Mesothelial cell of epicardium (in vitro differentiated cells): ENCODE measurements at places on chromosomes 2 and 18.

- H3K4me3 ChIP-seq, result no peak overlapping the region
- peaks cover 27% of the 10 kb centered on the region for H3K4me1 ChIP-seq
- no peak overlapping the region for H3K27ac ChIP-seq
- no peak for DNase-seq
Observed at GRCh38 chr2:188878716-188879115, 95.5 kb upstream of the COL3A1 start.

GRCh38 chr18:74715865-74716712, 118.4 kb downstream of the ZNF407 start:
- H3K36me3 ChIP-seq, result peaks cover 14% of the 10 kb centered on the region
- H3K27me3 ChIP-seq, result no peaks in the 10 kb centered on the region
- H3K4me1 ChIP-seq, result no peaks in the 10 kb centered on the region
- no peak overlapping the region for H3K27ac ChIP-seq

DNA sequence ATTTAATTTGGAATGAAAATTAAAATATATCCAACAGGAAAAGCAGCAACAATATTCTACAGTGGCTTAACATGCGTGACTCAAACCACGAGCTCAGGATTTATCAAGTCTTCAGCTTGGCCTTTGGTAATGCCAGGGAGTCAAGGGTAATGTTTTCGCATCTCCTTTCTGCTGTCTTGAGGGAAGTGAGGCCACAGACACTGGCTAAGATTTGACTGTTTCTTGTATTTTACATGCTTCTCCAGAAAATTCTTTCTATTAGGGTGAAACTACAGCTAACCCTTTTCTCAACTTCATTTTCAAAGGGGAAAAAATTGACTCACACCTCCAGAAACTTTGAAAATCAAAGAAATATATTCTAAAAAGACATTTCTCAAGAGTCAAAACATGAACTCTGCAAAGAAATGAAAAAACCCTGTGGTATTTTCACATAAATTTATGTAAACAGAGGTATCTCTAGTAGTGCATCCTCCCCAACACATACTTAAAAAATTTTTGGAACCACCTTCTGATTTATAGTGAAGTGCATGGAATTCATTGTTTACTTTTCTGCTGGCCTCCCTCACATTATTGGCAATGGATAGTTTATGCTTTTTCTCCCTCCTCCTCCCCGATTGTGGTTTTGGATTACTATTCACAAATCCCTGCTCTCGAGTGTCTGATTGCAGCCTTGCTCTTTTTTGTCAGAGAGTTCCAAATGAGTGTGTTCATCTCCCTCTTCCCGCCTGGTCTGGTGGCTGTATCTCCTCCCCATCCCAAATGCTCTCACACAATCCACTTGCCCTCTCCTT, 48.7 kb downstream of the DPP4 start:
- H3K4me3 ChIP-seq, result no peak overlapping the region
- no peaks in the 10 kb centered on the region for H3K36me3 ChIP-seq
- H3K4me1 ChIP-seq, result peaks cover 32% of the 10 kb centered on the region
- peak overlapping the region; percentile 67 for H3K27ac ChIP-seq

- H3K4me1 ChIP-seq, result peaks cover 28% of the 10 kb centered on the region
- H3K27me3 ChIP-seq, result no peaks in the 10 kb centered on the region
- DNase-seq, result no peak
- H3K27ac ChIP-seq, result no peak overlapping the region
Observed at GRCh38 chr2:96930351-96931010, 55.9 kb downstream of the FAM178B start.

GRCh38 chr2:143575340-143575739, 446.1 kb downstream of the ARHGAP15 start:
- DNase-seq, result no peak
- H3K4me3 ChIP-seq, result no peak overlapping the region
- no peaks in the 10 kb centered on the region for H3K36me3 ChIP-seq
- no peaks in the 10 kb centered on the region for H3K27me3 ChIP-seq

GRCh38 chr2:88603146-88603545, 24.1 kb downstream of the EIF2AK3 start:
- no peaks in the 10 kb centered on the region for H3K36me3 ChIP-seq
- peak overlapping the region; percentile 69 for H3K27ac ChIP-seq
- no peaks in the 10 kb centered on the region for H3K27me3 ChIP-seq
- H3K4me1 ChIP-seq, result peaks cover 41% of the 10 kb centered on the region
- H3K4me3 ChIP-seq, result no peak overlapping the region

DNA sequence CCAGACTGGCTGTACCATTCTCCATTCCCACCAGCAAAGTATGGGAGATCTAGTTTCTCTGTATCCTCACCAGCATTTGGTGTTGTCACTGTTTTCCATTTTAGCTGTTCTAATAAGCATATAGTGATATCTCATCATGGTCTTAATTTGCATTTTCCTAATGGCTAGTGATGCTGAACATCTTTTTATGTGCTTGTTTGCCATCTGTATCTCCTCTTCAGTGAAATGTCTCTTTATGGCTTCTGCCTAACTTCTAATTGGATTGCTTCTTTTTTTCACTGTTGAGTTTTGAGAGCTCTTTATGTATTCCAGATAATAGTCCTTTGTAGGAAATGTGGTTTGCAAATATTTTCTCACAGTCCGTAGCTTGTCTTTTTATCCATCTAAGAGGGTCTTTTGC, 18.9 kb upstream of the BIN1 start:
- DNase-seq, result no peak
- no peak overlapping the region for H3K27ac ChIP-seq
- no peak overlapping the region for H3K4me3 ChIP-seq
- no peaks in the 10 kb centered on the region for H3K27me3 ChIP-seq
- H3K36me3 ChIP-seq, result no peaks in the 10 kb centered on the region

- H3K36me3 ChIP-seq, result peaks cover 6% of the 10 kb centered on the region
- no peak overlapping the region for H3K27ac ChIP-seq
- no peaks in the 10 kb centered on the region for H3K27me3 ChIP-seq
- H3K4me3 ChIP-seq, result no peak overlapping the region
- peaks cover 16% of the 10 kb centered on the region for H3K4me1 ChIP-seq
Observed at GRCh38 chr2:169569948-169570347, 3.7 kb downstream of the FASTKD1 start.

DNA sequence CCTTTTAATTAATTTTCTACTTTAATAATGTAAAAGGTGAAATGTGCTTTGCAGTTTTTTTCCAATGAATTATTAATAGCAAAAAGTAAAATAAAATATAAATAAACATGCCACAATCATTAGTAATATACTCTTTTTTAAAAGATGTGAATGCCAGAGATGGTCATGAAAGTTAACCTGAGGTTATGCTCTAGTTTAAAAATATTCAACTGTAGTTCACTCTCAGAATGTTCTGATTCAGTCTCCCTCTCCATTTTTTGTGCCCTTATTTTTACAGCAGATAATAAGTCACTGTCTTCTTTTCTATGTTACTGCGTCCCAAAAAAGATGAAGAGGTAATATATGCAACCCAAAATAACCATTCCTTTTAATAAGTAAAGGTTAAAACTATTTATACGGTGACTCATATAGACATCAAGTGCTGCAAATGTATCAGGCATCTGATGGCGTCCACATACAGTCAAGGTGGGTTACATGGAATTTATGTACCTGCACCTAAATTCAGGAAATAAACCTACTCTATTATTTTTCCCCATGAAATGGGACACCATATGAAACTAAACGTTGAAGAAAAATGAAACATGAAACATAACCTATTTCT, 153.6 kb upstream of the ZNF804A start:
- no peak overlapping the region for H3K4me3 ChIP-seq
- peaks cover 6% of the 10 kb centered on the region for H3K4me1 ChIP-seq
- H3K27ac ChIP-seq, result no peak overlapping the region

- no peaks in the 10 kb centered on the region for H3K4me1 ChIP-seq
- H3K36me3 ChIP-seq, result no peaks in the 10 kb centered on the region
- no peak for DNase-seq
- no peak overlapping the region for H3K27ac ChIP-seq
Observed at GRCh38 chr2:161436411-161436810, 20.3 kb downstream of the TBR1 start.

DNA sequence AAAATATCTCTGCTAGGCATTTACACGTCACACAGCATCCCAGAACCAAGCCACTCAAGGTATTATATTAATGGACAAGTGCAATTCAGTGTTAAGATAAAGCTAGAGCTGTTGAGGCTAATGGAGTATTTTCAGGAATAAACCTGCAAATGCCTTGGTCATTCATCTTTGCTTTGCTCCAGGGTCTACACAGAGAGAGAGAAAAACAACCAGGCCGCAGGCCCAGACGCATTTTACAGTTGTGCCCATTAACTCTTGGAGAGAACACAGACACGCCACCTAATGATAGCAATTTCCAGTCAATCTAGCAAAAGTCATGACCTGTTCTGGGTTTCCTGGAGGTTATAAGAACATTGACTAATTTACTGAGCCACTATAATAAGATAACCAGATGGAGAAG, 829.3 kb downstream of the LRRTM4 start:
- H3K27me3 ChIP-seq, result no peaks in the 10 kb centered on the region
- no peaks in the 10 kb centered on the region for H3K4me1 ChIP-seq
- DNase-seq, result no peak
- H3K36me3 ChIP-seq, result no peaks in the 10 kb centered on the region

GRCh38 chr2:67835266-67835665, 227.5 kb downstream of the C1D start:
- no peak for DNase-seq
- no peak overlapping the region for H3K4me3 ChIP-seq

GRCh38 chr2:186431306-186431705, 54.8 kb upstream of the ZC3H15 start:
- no peak for DNase-seq
- H3K4me3 ChIP-seq, result no peak overlapping the region

DNA sequence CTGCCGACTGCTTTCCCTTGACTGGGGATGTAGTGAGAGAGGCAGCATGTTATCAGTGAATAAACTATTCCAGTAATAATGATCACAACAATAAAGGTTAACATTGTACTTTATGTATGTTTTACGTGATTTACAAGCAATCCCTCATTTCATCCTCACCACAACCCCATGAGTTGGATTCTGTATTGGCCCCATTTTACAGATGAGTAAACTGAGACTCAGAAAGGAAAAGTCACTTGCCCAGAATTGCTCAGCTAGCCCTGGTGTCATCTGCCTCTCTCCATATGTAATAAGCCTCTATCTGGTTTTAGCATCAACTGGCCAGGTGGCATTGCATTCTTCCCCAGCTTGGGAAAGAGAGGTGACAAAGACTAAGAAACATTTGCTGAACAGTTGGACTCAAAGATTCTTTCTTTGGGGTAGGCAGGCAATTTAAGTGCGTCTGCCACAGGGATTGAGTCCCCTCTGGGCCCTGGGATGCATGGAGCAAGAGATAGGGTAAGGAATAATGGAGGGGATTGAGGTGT, 2.2 kb downstream of the CXCR2 start:
- H3K27me3 ChIP-seq, result peaks cover 2% of the 10 kb centered on the region
- H3K4me3 ChIP-seq, result no peak overlapping the region
- no peak for DNase-seq
- H3K4me1 ChIP-seq, result peaks cover 12% of the 10 kb centered on the region

DNA sequence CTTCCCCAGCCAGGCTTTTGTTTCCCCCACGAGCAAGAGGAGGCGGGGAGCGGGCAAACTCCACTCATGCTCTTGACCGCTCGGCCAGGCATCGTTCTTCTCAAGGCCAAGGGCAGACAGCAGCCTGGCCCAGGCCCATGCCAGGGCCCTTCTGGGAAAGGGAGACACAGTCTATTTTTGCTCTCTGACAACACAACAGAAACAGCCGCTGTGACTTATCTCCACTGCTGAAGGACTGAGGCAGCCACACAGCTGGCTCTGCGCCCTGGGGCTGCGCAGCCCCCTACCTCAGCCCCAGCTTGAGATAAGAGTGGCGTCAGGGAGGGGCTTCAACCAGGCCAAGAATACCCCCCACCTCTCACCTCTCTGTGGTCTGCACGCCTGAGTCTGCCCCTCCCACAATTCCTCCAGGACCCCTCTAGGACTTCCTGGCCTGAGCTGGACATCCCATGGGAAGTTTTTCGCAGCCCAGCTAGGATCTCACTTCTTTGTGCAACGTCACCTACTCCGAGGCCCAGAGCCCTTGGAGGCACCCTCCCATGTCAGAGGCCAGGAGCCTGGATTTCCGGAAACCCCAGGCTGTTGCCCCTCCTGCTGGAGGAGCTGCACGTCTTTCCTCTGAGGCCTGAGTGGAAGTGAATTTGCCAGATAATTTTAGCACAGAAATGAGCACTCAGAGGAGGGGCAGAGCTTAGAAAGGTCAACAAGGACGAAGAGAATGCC, 118.9 kb upstream of the OTOS start:
- H3K36me3 ChIP-seq, result peaks cover 7% of the 10 kb centered on the region
- DNase-seq, result no peak
- peaks cover 44% of the 10 kb centered on the region for H3K4me1 ChIP-seq

DNA sequence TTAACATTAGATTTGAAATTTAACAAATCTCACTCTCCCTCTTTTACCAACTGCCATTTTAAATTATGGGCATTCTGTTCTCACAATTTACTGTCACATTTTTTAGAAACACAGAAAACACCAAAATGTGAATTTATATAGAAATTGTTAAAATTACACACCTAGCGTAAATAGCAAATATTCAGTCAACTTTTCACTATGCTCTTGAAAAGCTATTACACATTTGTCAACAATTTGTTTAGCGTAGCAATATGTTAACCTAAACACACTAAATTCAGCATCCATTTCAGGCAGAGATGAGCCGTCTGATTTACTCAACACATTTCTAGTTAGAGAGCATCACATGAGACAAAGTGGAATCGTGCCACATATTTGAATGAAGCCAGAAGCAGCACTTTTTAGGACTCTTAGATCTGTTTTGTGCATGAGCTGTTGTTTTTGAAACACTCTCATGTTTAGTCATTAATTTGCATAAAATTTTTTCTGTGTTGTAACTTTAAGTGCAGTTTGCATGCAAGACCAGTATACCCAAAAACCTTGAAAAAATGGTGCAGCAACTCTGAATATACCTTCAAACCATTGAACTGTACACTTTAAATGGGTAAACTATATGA, 8.2 kb downstream of the TTC32 start:
- DNase-seq, result no peak
- H3K27ac ChIP-seq, result no peak overlapping the region
- H3K36me3 ChIP-seq, result no peaks in the 10 kb centered on the region

GRCh38 chr2:235070063-235070706, 118.4 kb downstream of the SH3BP4 start:
- H3K4me1 ChIP-seq, result peaks cover 15% of the 10 kb centered on the region
- H3K27me3 ChIP-seq, result no peaks in the 10 kb centered on the region
- peaks cover 2% of the 10 kb centered on the region for H3K36me3 ChIP-seq
- H3K27ac ChIP-seq, result no peak overlapping the region
- DNase-seq, result no peak

DNA sequence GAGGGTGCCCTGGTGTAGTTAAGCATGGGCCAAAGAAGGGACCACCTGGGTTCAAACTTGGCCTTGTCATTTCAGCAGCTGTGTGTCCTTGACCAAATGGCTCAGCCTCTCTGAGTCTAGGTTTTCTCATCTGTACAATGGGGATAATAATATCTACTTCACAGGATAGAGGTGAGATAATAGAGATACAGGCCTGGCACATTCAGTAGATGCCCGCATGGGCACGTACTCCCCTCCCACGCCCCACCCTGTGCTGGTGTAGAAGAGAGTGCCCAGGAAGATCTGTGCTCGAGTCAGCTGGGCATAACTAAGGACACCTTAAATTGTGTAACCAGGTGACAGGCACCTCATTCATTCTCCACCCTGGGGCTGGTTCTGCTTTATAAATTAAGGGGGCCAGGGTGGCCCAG, 8.4 kb upstream of the TMEM185B start:
- H3K27me3 ChIP-seq, result peaks cover 21% of the 10 kb centered on the region
- no peaks in the 10 kb centered on the region for H3K36me3 ChIP-seq
- DNase-seq, result no peak
- peaks cover 11% of the 10 kb centered on the region for H3K4me1 ChIP-seq

GRCh38 chr18:31661965-31662364, 22.4 kb downstream of the B4GALT6 start:
- H3K4me1 ChIP-seq, result peaks cover 23% of the 10 kb centered on the region
- no peaks in the 10 kb centered on the region for H3K27me3 ChIP-seq
- peak overlapping the region; percentile 16 for H3K27ac ChIP-seq
- no peak for DNase-seq
- H3K36me3 ChIP-seq, result peaks cover 40% of the 10 kb centered on the region

GRCh38 chr2:147499785-147500184, 345.0 kb upstream of the ACVR2A start:
- H3K4me3 ChIP-seq, result no peak overlapping the region
- H3K27ac ChIP-seq, result no peak overlapping the region
- H3K27me3 ChIP-seq, result no peaks in the 10 kb centered on the region
